Activated naive CD4-positive, alpha-beta T cell treated with anti-CD3 and anti-CD28 coated beads, Interleukin-2, amount 50 U/mL, for 72 hours (primary cell): ENCODE measurements at places on chromosomes 12 and 14. TPM values are rescaled to one million over a fixed set of nuclear protein-coding genes. Genes with fewer than 3 reads are reported as not detected.

- no peak for DNase-seq
Observed at GRCh38 chr12:100661300-100661951, 87.9 kb downstream of the GAS2L3 start.

GRCh38 chr12:69096669-69097335, 142.6 kb upstream of the CPSF6 start:
- DNase-seq = no peak

DNA sequence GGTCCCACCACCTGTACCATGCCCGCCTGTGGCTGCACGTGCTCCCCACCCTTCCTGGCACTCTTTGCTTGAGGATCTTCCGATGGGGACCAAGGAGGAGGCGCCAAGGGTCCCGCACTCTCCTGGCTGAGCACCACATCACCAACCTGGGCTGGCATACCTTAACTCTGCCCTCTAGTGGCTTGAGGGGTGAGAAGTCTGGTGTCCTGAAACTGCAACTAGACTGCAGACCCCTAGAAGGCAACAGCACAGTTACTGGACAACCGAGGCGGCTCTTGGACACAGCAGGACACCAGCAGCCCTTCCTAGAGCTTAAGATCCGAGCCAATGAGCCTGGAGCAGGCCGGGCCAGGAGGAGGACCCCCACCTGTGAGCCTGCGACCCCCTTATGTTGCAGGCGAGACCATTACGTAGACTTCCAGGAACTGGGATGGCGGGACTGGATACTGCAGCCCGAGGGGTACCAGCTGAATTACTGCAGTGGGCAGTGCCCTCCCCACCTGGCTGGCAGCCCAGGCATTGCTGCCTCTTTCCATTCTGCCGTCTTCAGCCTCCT, 1.1 kb downstream of the INHBE start:
- no peak for DNase-seq

GRCh38 chr14:22533739-22534359, 55.2 kb downstream of the DAD1 start:
- DNase-seq = no peak

- no peak for DNase-seq
Observed at GRCh38 chr12:4556735-4557530, 5.1 kb upstream of the DYRK4 start.

DNA sequence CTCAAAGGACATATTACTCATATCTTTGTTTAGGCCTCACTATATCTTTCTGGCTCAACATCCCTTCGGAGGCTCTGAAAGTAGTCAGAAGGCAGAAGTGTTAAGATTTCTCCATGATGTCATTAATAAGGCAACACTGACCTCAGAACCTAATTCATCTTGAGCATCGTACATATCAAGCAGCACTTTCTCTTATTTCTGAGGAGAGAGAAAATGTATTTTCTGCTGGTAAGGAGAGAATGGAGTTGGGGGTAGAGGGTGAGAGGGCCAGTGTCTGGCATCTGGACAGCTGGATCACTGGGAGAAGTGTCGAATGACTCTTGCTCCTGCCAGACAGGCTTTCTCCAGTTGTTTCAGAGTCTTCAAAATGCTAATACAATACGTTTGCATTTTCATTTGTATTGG, 213.2 kb upstream of the PRICKLE1 start:
- DNase-seq = no peak

- no peak for DNase-seq
Observed at GRCh38 chr14:42671636-42672035, 1065.0 kb downstream of the LRFN5 start.

- DNase-seq = no peak
Observed at GRCh38 chr12:11769723-11770514, 120.4 kb downstream of the ETV6 start.

- no peak for DNase-seq
Observed at GRCh38 chr12:2586156-2587038, 208.4 kb upstream of the FKBP4 start.

DNA sequence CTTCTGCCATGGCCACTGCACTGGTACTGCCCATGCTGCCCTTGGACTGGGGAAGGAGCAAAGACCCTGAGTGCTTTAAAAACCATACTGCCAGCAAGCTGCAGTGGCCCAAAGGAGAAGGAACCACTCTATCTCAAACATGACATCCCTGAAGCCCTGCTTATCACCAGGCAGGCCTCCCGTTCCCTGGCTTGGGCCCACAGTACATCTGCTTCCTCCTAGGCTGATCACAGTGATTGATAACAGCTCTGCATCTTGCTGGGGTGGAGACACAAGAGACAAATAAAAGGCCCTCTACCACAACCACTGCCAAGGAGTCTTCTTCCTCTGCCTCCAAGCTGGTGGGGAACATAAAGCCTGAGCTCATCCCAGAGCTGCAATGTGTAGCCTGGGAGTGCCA, 567.5 kb downstream of the TRHDE start:
- DNase-seq = no peak

Gene GPR162
- 0.60 TPM for total RNA-seq

Gene EPYC
- total RNA-seq = not detected

DNA sequence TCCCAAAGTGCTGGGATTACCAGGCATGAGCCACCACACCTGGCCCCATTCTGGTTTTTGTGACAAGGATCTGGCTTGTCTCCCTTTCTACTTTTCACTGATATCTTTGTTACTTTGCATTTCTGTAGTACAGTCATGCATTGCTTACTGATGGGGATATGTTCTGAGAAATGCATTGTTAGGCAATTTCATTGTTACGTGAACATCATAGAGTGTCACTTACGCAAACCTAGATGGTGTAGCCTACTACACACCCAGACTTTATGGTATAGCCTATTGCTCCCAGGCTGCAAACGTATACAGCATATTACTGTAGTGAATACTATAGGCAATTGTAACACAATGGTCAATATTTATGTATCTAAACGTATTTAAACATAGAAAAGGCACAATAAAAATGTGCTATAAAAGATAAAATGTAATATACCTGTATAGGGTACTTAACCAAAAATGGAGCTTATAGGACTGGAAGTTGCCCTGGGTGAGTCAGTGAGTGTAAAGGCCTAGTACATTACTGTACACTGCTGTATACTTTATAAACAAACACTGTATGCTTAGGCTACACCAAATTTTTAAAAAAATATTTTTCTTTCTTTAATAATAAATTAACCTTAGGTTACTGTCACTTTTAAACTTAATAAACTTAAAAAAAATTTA, 16.0 kb downstream of the MRPL42 start:
- no peak for DNase-seq

- no peak for DNase-seq
Observed at GRCh38 chr12:19220852-19221466, 91.4 kb downstream of the PLEKHA5 start.
